Activated CD8-positive, alpha-beta memory T cell treated with anti-CD3 and anti-CD28 coated beads, Interleukin-2, amount 10 ng/mL, durations not matched to agents 7 days and 5 days (primary cell): ENCODE measurements at places on chromosomes 1 and 21.

DNA sequence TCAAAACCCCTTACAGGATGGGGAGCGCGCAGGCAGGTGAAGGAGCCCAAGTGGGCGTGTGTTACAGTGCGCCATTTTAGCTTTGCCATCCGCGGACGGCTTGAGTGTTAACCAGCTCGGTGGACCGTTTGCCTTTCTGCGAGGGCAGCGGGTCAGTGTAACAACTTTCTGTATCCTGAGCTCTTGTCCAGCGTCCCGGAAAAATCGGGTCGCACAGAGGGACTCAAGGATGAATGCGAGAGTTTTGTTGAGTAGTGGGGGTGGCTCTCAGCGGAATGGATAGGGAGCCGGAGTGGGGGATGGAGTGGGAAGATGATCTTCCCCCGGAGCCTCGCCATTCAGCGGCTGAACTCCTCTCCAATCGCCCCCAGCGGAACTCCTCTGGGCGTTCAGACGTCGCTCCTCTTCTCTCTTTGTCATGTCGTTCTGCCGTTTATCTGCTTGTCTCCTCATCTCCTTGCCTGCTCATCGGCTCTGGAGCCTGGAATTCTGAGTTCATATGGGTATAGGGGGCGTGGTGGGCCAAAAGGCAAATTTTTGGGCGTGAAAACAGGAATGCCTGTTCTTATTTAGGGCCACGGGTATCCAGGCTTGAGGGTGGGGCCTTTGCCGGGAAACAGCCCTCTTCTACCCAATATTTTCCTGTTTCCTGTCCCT, 295.4 kb downstream of the CTH start:
- DNase-seq: no peak
- H3K36me3 ChIP-seq: no peaks in the 10 kb centered on the region
- H3K4me1 ChIP-seq: no peaks in the 10 kb centered on the region
- no peak overlapping the region for H3K4me3 ChIP-seq
- H3K27ac ChIP-seq: no peak overlapping the region

- no peak overlapping the region for H3K27ac ChIP-seq
- H3K27me3 ChIP-seq: peaks cover 15% of the 10 kb centered on the region
- no peak for DNase-seq
- H3K36me3 ChIP-seq: no peaks in the 10 kb centered on the region
These were observed 91.9 kb downstream of the IGSF21 start for GRCh38 chr1:18199462-18199861.

DNA sequence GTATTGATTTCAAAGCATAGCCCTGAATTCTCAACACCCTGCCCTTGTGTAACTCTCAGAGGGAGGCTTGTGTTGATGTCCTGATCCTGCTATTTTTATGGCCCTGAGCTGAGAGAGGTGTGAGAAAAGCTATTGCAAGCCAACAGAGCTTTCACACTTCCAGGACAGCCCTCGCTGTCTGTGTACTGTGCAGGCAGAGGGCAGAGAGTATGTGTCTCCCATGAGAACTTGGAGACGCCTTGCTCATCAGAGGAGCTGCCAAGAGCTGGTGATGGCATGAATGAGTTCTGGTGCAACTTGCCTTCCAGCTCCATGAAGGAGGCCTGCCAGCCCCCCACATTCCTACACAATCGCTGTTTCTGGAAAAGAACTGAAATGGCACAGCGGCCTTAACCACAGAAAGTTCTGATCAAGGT, 144.1 kb upstream of the AJAP1 start:
- H3K4me1 ChIP-seq: no peaks in the 10 kb centered on the region
- no peak overlapping the region for H3K27ac ChIP-seq
- H3K4me3 ChIP-seq: no peak overlapping the region
- H3K27me3 ChIP-seq: peaks cover 3% of the 10 kb centered on the region

DNA sequence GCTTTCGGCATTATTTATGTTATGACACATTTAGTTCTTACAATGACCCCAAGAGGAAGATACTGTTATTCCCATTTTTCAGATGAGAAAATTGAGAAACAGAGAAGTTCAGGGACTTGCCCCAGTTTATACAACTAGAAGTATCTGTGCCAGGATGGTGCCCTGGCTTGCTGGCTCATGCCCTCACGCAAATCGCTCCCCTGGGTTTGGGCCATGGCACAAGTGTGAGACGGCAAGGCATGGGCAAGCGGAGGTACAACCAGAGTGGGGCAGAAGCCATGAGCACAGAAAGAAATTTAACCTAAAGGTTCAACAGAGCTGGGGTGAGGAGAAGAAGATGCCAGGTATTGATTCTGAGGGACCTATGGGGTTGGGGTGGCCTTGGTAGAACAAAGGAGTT, 469.8 kb downstream of the DSCAM start:
- DNase-seq: no peak
- H3K4me1 ChIP-seq: no peaks in the 10 kb centered on the region
- H3K27me3 ChIP-seq: no peaks in the 10 kb centered on the region
- no peak overlapping the region for H3K4me3 ChIP-seq
- no peaks in the 10 kb centered on the region for H3K36me3 ChIP-seq

GRCh38 chr21:33236013-33236686, 6.4 kb downstream of the IFNAR2 start:
- peak overlapping the region; percentile 48 for H3K27ac ChIP-seq
- DNase-seq: peak; percentile 38
- H3K36me3 ChIP-seq: peaks cover 34% of the 10 kb centered on the region
- peaks cover 75% of the 10 kb centered on the region for H3K4me1 ChIP-seq
